ENCODE measurements at places on chromosomes 16 and 17. TPM values are rescaled to one million over a fixed set of nuclear protein-coding genes. Genes with fewer than 3 reads are reported as not detected.

Gene CDK12
- total RNA-seq = 17.2 TPM

Gene KRTAP4-9
- total RNA-seq = not detected

Gene CD300LB
- not detected for total RNA-seq

Gene UTS2R
- total RNA-seq = not detected

Gene KREMEN2
- total RNA-seq = under 0.01 TPM

Gene C1QTNF8
- not detected for total RNA-seq

Gene CCL7
- total RNA-seq = not detected

Gene KCNG4
- not detected for total RNA-seq
